ENCODE measurements at places on chromosomes 7 and 10.

- DNase-seq: no peak
Observed at GRCh38 chr7:43479042-43479441, 103.9 kb upstream of the STK17A start.

GRCh38 chr10:110462166-110463095 lies 35.3 kb upstream of the DUSP5 start:
- DNase-seq: no peak

DNA sequence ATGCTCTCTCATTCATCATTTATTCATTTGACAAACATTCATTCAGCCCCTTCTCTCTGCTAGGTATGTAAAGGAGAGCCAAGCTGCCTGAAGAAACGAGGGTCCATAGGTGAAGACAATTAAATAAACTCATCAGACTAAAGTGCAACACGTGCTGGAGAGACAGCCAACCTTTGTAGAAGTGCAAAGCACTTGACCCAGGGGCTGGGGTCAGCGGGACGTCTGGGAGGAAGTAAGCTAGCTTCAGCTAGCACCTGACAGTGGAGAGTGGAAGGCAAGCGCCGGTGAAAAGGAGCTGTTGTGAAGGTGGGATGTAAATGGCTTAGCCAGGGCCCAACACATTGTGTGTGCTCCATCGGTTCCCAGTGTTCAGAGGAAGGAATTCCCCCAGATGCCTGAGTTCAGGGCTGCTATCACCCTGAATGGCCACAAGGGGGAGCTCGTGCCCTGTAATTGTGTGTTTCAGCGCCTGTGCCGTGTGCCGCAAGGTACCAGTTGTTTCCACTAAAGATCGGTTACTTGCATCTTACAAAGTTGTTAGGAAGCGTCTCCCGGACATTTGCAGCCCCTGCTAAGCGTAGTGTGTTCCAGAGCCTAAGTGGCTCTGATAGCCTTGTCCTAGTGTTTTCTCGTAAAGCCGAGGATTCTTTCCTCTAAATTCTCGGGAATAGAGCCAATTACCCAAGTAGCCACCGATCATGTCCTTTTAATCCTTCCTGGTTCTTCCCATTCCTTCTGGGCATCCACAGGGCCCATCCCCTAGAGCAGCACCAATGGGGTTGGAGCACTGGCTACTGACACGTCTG lies 30.6 kb downstream of the TLX1 start:
- no peak for DNase-seq

GRCh38 chr7:8064828-8065227 lies 96.2 kb downstream of the GLCCI1 start:
- DNase-seq: no peak

DNA sequence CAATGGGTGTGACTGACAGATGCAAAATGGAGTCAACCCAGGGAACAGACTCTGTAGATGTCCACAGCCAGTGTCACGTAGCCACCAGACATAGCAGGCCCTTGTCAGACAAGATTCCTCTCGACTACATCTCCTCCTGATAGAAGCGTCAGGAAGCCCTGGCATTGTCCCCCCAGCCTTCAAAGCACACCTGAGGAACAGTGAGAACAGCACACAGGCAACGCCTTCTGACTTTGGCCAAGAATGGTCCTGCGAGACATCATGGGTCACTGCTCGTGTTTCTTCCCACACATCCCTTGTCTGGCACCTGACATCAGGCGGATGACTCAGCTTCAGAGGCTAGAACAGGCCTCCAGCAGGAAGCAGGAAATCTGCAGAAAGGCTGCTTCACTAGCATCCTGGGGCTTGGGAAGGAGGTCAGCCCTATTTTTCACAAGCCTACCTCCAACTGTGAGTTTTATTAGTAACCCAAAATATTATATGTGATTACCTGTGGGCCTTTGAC lies 52.8 kb upstream of the GPR26 start:
- no peak for DNase-seq

DNA sequence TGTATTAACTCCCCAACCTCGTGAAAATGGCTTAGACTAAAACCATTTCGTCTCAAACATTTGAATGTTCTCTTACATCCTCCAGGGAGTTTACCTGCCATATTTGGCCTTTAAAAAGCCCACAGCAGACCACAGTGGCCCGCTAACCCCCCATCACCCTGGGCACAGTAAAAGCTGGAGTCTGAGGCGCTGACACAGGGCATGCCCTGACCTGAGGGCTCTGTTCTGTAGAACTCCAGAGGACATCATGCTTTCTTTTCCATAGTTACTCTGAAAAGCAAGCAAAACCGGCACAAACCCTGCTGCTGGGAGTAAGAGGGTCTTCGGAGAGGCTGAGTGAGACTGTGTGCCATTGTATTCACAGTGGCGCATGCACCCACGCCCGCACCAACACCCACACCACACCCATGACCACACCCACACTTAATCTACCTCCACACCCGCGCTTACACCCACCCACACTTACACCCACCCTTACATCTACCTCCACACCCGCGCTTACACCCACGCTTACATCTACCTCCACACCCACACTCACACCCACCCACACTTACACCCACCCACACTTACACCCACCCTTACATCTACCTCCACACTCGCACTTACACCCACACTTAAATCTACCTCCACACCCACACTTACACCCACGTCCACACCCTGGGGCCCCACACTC lies 32.1 kb downstream of the LRRC27 start:
- DNase-seq: no peak

All from activated naive CD4-positive, alpha-beta T cell treated with anti-CD3 and anti-CD28 coated beads, Interleukin-2, amount 50 U/mL, for 72 hours (primary cell).